CMK (cell line): ENCODE measurements at places on chromosomes 6 and 20.

- no peak for DNase-seq
Measured at GRCh38 chr6:39956936-39957335, 22.7 kb upstream of the MOCS1 start.

DNA sequence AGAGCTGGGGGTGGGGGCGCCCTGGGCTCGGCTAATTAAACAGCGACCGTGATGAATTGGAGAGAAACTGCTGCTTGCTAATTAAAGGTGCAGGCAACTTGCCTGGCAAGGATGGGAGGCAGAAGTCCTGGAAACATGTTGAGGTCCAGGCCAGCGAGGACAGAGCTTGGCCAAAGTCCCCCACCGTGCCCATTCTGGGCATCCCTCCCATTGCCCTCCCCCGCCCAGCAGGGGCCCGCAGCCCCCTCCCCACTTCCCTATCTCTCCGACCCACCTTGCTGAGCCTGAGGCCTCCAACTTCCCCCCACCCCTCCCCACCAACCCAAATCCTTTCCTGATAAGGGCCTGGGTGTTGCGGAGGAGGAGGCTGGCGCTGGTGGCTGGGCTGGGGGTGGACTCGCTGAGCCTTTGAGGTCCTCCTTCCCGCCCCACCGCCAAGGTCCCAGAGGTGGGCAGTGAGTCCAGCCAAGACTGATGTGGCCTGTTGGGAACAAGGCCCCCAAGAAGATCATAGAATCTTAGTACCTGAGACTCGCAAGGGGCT is 23.3 kb downstream of the C20orf203 start:
- peak; percentile 95 for DNase-seq

DNA sequence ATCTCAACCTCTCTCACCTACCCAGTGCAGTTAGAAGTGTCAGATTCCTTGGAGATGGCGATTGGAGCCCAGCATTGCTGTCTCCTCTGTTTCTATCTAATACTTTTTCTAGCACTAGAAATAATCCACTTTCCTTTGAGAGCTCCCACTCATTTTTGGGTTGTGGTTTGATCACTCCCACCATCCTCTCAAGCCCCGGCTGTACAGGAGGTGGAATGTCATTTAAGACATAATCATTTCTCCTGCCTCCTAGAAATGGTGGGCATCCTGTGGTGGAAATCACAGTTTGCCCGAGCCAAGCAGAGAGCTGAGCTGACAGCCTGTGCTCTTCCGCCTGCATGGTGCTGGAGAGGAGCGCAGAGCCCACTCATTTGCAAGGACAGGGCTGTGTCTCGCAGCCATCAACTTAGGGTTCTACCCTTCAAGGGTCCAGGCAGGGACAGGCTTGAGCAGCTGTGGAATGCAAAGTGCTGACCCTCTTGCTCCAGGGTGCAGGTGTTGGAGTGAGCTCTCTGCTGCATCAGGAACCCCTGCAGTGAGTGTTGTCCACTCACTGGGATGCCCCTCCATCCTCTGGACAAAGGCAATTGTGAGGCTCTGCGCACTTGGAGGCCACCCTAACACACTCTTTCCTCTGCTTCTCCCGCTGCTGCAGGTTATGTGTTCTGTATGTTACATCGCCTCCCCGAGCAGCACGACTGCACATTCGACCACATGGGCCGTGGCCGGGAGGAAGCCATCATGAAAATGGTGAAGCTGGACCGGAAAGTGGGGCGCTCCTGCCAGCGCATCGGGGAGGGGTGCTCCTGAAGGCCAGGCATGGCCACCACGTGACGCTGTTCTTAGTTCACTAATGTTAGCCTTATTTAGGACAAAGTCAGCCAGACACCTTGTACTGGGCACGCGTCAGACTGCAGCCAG is 332.3 kb downstream of the ZFAND3 start:
- DNase-seq, result no peak

- no peak for DNase-seq
Measured at GRCh38 chr6:159908979-159909378, 18.2 kb downstream of the MAS1 start.

DNA sequence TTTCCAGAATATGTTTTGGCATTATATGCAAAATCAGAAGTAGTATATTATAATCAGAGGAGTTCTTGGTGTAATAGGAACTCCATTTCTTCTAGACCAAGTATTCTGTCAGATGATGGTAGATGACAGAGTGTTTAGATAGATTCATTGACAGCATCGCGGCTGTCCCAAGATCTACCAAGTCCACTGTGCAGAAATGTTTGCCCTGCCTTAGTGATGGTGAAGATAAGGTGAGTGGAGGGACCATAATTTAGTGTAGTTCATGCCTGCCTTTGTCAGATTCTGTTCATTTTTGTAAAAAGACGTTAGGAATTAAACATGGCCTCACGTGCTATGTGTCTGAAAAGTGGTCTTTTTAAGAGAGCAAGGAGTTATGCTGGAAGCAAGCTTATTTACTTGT is 270.1 kb downstream of the ARID1B start:
- no peak for DNase-seq

DNA sequence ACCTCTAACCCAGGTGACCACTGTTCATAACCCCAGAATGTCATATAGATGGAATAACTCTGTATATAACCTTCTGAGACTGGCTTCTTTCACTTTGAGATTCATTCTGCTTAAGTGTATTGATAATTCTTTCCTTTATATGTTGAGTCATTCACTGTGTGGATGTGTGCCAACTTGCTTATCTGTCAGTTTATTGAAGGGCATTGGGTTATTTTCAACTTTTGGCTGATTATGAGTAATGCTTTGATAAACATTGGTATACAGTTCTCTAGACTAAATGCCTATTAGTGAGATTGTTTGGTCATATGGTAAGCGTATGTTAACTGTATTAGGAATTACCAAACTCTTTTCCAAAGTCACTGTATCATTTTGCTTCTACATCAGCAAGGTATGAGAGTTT is 453.4 kb upstream of the SPTLC3 start:
- no peak for DNase-seq

GRCh38 chr6:138824482-138825144 is 28.7 kb downstream of the ECT2L start:
- no peak for DNase-seq

GRCh38 chr6:133408543-133408942 is 167.4 kb downstream of the EYA4 start:
- no peak for DNase-seq

DNA sequence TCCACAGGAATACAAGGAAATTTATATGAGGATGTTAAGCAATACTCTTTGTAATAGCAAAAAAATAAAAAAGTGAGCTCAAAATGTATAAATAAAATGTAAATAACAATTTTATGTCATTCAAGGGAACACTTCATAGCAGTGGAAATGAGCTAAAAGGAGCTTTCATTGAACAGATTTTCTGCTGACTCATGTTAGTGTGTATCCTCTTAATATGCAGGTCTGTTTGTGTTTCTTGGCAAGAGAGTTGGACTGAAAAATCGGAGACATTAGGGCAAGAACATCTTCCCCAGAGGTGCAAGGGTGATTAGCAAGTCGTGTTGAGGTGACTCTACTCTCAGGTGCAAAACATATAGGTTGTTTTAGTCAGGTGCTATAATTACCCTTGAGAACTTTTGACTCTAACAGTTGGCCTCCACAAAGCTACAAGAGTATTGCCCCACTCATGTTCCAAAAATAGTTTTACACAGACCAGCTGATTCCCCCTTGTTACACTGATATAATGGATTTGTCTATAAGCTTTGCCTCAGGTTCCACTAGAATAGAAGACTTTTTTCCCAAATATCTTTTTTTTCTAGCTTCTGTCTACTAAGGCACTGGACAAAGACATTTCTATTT is 702.9 kb downstream of the TENT5A start:
- DNase-seq, result no peak

DNA sequence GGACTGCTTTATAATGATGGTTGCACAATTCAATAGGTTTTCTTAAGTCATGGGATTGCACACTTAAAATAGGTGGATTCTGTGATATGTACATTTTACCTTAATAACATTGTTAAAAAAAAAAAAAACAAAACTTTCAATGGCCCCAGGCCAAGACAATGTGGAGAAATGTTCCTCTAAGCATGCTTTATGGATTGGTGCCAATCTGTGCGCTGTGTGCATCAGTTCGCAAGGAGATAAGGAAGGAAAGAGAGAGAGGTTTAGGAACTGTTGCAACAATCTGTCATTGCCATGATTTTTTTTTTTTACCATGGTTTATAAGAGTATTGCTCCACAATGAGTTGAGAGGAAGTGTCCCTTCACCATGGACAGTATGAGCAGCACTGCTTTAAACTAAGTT is 399.6 kb downstream of the PTPRT start:
- DNase-seq, result no peak

DNA sequence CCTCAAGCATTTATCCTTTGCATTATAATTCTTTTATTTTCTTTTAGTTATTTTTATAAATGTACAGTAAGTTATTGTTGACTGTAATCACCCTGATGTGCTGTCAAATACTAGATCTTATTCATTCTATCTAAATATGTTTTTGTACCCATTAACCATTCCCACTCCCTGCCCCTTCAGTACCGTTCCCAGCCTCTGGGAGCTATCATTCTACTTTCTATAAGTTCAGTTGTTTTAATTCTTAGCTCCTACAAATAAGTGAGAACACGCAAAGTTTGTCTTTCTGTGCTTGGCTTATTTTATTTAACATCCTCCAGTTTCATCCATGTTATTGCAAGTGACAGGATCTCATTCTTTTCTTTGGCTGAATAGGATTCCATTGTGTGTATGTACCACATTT is 12.5 kb upstream of the ERVFRD-1 start:
- no peak for DNase-seq

DNA sequence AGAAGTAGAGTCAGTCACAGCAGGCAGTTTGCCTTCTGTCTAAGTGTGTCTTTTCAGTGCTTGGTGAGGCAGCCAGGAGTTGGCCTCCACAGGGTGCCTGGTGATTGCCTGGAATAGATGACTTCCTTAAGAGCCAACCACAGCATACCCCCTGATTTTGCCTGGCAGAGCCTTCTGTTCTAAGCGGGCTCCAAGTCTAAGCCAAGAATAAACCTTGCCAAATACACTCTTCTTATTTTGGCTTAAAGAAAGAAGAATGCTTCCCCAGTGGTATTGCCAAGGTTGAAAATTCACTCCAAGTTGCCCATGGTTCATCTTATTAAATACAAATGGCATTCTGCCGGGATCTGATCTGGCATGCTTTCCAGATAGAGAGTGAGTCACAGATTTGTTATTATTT is 1424.8 kb upstream of the EYS start:
- DNase-seq, result no peak

DNA sequence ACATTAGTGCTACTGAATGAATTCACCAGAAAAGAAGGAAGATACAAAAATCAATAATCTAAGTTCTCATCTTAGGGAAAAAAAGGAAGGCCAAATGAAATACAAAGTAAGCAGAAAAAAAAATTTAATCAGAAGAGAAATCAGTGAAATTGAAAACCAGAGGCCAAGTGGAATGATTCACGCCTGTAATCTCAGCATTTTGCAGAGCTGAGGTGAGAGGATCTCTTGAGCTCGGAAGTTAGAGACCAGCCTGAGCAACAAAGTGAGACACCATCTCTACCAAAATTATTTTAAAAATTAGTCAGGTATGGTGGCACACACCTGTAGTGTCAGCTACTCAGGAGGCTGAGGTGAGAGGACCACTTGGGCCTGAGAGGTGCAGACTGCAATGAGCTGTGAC is 21.2 kb upstream of the ASF1A start:
- no peak for DNase-seq

DNA sequence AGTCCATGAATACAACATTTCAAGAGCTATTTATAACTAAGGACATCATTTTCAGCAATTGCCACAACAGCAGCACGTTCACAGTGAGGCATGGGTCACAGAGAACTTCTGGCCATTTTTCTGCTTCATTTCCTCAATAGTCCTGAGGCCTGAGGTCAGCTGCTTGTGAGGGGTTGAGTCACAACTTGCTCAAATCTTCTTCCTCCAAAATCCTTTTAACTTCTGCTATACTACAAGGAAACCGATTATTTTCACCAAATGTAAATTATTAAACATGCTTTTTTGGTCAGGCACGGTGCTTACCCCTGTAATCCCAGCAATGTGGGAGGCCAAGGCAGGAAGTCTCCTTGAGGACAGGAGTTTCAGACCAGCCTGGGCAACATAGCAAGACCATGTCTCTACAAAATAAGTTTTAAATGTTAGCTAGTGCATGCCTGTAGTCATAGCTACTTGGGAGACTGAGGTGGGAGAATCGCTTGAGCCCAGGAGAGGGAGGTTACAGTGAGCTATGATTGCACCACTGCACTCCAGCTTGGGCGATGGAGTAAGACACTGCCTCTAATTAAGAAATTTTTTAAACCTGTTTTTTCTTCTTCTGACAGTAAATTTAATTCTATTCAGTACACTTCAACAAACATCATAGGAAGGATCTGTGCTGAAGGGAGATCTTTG is 11.1 kb upstream of the SLC16A10 start:
- no peak for DNase-seq

- DNase-seq, result peak; percentile 88
Measured at GRCh38 chr20:63553251-63553932, 567 bp upstream of the FNDC11 start.

- DNase-seq, result no peak
Measured at GRCh38 chr6:37802810-37803209, 16.7 kb upstream of the ZFAND3 start.

- no peak for DNase-seq
Measured at GRCh38 chr6:11473008-11473740, 64.4 kb upstream of the TMEM170B start.

DNA sequence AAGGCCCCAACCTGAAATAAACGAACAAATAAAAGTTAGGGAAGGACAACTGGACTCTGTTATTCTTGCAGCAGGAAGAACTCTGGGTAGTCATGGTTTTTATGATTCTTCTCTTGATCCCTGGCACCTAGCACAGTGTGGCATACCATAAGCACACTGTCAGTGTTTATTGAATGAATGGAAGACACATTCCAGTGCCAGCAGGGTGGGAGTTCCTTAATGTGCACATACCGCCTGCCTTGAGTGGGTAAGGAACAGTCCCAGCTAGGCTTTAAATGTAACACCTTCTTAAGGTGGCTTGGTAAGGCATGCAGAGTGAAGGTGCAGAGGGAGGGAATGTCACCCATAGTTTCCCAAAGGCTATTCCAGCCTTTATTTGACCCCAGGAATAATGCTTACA is 162.9 kb upstream of the CEP162 start:
- no peak for DNase-seq

GRCh38 chr20:53503517-53503919 is 90.1 kb downstream of the ZNF217 start:
- DNase-seq, result no peak

DNA sequence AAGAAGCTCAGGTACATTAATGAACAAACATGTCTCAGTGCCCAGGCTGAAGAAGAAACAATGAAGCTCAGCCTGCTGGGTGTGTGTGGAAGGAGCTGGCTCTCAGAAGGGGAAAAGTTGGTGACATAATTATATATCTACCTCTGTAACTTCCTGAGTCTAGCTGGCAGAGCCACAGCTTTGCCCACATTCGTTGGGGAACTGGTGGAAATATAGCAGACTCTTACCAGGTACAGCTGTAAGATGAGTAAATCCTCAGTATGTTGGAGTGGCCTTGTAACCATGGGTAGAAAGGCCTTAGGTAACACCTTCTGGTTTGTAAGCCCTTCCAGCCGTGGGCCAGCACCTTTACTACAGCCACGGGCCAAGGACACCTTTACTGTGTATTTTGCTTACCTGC is 29.9 kb upstream of the PNRC1 start:
- DNase-seq, result no peak
